MG63 (cell line): ENCODE measurements at places on chromosomes 13 and 19. TPM values are rescaled to one million over a fixed set of nuclear protein-coding genes. Genes with fewer than 3 reads are reported as not detected.

CYP2F1 gene
- total RNA-seq: not detected in 2 replicates

TEX29 gene
- total RNA-seq: not detected in 2 replicates

ZMYM5 gene
- total RNA-seq: 11.0 and 22.4 TPM in 2 replicates

CYP2B6 gene
- total RNA-seq: not detected in 2 replicates

KLK10 gene
- 1.5 and 7.0 TPM in 2 replicates for total RNA-seq

ATP1A3 gene
- not detected in 2 replicates for total RNA-seq

ZNF471 gene
- not detected in 2 replicates for total RNA-seq

PLVAP gene
- total RNA-seq: not detected in 2 replicates

CGB3 gene
- not detected in 2 replicates for total RNA-seq

GAS6 gene
- total RNA-seq: 332 and 394 TPM in 2 replicates

ZNF99 gene
- not detected in 2 replicates for total RNA-seq

NLRP5 gene
- not detected in 2 replicates for total RNA-seq

GTF3A gene
- 310 and 416 TPM in 2 replicates for total RNA-seq

FXYD1 gene
- not detected in 2 replicates for total RNA-seq

ZNF534 gene
- not detected in 2 replicates for total RNA-seq

DUS3L gene
- 54.1 and 61.0 TPM in 2 replicates for total RNA-seq

TEX26 gene
- not detected in 2 replicates for total RNA-seq
